ENCODE measurements at places on chromosomes 1 and 21. TPM values are rescaled to one million over a fixed set of nuclear protein-coding genes. Genes with fewer than 3 reads are reported as not detected.
A peak's percentile ranks its signal among the peaks of the same experiment; 100 is the strongest.

GRCh38 chr1:184023171-184023570 is 14.4 kb downstream of the COLGALT2 start:
- DNase-seq: no peak

GRCh38 chr1:167517535-167518330 is 596 bp downstream of the CD247 start:
- peak; percentile 24 for DNase-seq

GRCh38 chr1:205440476-205441317 is 15.1 kb downstream of the BLACAT1 start:
- DNase-seq: no peak

DNA sequence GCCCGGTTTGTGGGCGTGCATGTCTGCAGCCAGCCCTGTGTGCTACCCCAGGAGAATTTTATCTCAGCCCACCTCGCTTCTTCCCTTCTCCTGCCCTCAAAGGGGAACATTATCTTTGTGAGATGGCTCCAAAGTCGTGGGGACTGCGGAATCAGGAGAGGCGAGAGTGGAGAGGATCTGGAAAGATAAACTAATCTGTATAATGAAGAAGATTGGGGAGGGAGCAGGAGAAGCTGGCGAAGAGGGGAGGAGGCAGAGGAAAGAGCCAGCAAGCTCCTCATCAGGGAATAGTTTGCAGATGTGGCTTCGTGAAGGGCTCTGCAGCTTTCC is 310.3 kb downstream of the MATN1 start:
- no peak for DNase-seq

GRCh38 chr21:31470896-31471694 is 127.0 kb upstream of the TIAM1 start:
- no peak for DNase-seq

HES5 gene
- total RNA-seq: not detected

MORC3 gene
- total RNA-seq: 21.7 TPM

HTR1D gene
- total RNA-seq: not detected
